ENCODE measurements at places on chromosomes 4 and X. TPM values are rescaled to one million over a fixed set of nuclear protein-coding genes. Genes with fewer than 3 reads are reported as not detected.

Gene GAGE13
- polyA plus RNA-seq = not detected

DNA sequence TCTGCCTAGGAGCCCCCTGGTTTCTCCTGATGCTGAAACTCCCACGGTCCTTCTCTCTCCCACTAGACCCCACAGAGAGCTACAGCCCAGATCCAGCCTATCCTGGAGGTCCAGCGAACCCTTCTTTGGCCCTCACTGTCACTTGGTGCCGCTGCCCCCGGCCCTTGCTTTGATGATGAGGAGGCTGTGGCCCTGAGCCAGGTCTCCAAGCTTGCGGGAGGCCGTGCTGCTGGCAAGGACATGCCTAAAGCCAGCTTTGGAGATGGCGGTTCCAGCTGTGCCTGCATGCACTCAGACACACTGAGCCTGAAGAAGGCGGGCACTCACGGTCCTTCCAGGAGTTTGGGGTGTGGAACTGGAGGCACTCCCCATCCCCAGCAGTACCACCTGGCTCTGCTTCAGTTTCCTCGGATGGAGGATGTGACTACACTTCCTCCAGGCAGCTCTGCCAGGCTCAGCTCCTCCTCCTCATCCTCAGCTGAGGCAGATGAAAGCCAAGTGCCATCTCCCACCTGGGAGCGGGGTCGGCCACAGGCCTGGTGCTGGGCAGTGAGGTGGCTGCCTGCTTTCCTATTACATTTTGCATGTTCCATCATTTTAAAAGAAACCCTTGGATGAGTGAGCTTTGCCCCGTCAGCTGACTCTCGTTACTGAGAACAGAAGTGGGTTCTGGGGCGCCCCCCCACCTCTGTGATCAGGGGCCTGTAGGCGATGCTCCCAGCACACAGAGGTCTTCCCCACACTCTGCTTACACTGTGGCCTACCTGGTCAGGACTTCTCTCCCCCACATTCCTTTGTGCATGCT lies 9.0 kb downstream of the TNIP2 start:
- DNase-seq = no peak

- DNase-seq = no peak
These were observed 1320.1 kb downstream of the RPA4 start for GRCh38 chrX:98203800-98204199.

DNA sequence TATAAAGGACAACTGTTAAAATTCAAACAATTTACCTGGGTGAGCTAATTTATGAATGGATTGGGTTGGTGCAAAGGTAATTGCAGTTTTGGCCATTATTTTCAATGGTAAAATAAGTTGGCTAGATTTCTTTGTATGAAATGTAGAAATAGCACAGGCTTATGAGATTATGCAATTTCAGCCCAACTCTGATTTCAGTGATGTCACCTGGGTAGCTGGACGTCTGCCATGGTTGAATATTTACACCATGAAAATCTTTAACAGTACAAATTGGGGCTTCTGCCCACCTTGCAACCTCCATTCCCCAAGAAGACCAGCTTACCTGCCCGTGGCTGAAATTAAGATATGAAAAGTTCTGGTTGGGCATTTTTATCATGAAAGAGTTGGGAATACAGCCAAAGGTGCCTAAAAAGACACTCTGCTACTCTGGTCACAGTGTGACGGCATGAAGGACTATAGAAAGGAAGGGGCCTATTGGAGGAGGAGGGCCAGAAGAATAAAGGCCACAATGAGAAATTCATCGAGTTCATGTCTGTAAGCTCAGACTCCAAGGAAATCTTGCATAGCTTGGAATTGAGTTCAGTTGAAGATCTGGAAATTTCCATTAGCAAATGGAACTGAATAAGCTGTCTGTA lies 29.7 kb downstream of the EGF start:
- DNase-seq = no peak

GRCh38 chr4:159779716-159780115 lies 676.8 kb downstream of the RAPGEF2 start:
- DNase-seq = no peak

DNA sequence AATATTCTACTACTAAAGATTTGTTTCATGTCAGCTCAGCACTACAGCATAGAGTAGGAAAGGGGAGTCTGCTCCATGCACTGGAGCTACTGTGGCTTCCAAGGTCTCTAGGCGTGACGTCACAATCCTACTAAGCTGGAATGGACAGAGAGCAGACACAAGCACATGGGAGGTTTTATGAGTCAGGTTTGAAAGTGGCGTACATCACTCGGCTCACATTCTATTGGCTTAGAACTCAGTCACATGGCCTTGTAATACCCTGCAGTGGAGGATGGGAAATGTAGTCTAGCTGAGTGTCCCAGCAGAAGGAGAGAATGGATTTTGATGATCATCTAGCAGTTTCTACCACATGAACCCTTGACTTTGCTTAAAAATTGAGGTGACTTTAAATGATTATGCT lies 624.8 kb upstream of the ATOH1 start:
- no peak for DNase-seq

- DNase-seq = no peak
These were observed 41.3 kb upstream of the CRMP1 start for GRCh38 chr4:5933996-5934831.

GRCh38 chr4:37486166-37486565 lies 200.0 kb downstream of the RELL1 start:
- no peak for DNase-seq

- no peak for DNase-seq
These were observed 39.9 kb downstream of the DCX start for GRCh38 chrX:111372086-111372485.

GRCh38 chr4:74886484-74886883 lies 46.4 kb upstream of the PARM1 start:
- no peak for DNase-seq
